ENCODE measurements at places on chromosomes 6 and 20.
A peak's percentile ranks its signal among the peaks of the same experiment; 100 is the strongest.

- DNase-seq = no peak
These were observed 19.2 kb upstream of the SSR1 start for GRCh38 chr6:7332090-7332745.

GRCh38 chr6:137415127-137415833 lies 78.9 kb downstream of the OLIG3 start:
- DNase-seq = peak; percentile 84

GRCh38 chr6:22783931-22784330 lies 214.6 kb downstream of the HDGFL1 start:
- DNase-seq = no peak

- no peak for DNase-seq
These were observed 19.5 kb downstream of the SRSF6 start for GRCh38 chr20:43477193-43477592.

- no peak for DNase-seq
These were observed 484.9 kb downstream of the COL12A1 start for GRCh38 chr6:74720923-74721322.

DNA sequence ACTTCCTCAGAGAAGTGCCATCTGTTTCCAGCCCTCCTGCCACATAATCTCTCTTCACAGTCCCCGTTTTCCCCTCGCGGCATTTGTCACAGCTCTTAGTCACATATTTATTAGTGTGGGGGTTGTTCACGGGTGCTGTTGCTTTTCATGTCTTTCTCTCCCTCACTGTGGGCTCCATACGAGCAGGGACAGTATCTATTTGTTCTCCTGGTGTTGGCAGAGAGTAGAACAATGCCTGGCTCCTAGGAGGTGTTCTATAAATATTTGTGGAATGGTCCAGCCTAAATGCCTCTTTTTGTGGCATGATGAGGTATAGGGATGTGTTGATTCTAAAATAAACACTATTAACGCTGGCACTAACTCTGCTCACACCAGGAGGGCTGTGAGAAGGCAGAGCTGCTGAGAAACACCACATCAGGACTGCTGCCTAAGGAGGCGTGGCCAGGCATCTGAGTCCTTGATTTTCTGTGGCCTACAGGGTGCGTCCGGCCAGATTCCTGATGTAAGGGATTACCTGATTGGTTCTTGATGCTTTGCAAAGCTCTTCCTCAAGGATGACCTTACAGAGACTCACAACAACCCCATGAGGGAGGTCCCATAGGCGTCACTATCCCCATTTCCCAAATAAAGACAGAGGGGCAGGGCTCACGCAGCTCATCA lies 219.8 kb upstream of the ARID1B start:
- no peak for DNase-seq

- DNase-seq = peak; percentile 93
These were observed 59.0 kb upstream of the EEF1A1 start for GRCh38 chr6:73579851-73580246.

GRCh38 chr6:56848105-56848504 lies 106.8 kb upstream of the BEND6 start:
- DNase-seq = no peak

- no peak for DNase-seq
These were observed 81.9 kb upstream of the CEP162 start for GRCh38 chr6:84309336-84309735.

DNA sequence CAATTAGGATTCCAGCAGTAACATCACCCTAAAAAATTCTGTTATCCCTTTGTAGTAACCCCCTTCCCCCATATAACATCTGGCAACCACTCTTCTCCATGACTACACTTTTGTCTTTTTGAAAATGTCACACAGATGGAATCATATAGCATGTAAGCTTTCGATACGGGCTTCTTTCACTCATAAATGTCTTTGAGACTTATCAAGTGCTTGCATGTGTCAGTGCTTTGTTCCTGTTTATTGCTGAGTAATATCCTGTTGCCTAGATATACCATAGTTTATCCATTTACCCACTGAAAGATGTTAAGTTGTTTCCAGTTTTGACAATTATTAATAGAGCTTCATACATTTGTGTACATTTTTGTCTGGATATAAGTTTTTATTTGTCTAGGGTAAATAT lies 10.4 kb upstream of the SNPH start:
- peak; percentile 77 for DNase-seq

GRCh38 chr6:42537536-42537935 lies 26.3 kb upstream of the UBR2 start:
- no peak for DNase-seq

GRCh38 chr6:65706436-65706835 lies 590 bp downstream of the EYS start:
- DNase-seq = no peak

- no peak for DNase-seq
These were observed 4.6 kb downstream of the FKBP1A start for GRCh38 chr20:1388253-1388652.

DNA sequence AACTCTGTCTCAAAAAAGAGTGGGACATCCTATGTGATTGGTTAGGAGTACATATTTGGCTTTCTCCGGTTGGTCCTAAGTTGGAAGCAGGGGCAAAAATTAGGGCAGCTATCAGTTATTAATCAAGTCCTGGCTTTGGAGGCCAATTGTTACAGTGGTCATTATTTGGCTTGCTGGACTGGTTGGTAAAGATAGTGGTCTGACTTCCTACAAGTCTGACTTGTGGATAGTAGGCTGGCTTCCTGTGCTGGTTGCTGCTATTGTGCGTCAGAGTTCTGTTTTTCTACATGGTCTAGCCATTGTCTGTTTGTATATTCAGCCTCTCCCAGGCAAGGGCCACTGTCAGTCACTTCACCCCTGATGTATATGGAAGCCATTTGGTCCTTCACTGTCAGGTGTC lies 7.0 kb downstream of the ACOT8 start:
- DNase-seq = no peak

DNA sequence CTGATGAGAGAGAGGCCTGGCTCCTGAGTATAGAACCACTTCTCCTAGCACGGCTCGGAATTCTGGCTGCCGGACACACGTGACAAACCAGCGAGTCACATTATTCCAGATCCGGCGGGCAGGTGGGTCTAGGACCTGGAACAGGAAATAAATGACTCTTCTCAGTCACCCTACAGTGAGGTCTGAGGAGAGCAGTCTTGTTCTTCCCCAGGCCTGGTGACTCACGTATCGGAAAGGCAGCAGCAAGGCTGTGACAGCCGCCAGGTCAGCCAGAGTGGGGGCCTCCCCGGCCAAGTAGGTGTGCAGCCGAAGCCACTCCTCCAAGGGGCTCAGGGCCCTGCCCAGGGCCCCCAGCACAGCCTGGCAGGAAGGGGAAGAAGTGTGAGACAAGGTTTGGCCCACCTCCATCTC lies 2.8 kb downstream of the VARS1 start:
- no peak for DNase-seq

- peak; percentile 86 for DNase-seq
These were observed 60.9 kb downstream of the RPRD1B start for GRCh38 chr20:38094373-38094891.

DNA sequence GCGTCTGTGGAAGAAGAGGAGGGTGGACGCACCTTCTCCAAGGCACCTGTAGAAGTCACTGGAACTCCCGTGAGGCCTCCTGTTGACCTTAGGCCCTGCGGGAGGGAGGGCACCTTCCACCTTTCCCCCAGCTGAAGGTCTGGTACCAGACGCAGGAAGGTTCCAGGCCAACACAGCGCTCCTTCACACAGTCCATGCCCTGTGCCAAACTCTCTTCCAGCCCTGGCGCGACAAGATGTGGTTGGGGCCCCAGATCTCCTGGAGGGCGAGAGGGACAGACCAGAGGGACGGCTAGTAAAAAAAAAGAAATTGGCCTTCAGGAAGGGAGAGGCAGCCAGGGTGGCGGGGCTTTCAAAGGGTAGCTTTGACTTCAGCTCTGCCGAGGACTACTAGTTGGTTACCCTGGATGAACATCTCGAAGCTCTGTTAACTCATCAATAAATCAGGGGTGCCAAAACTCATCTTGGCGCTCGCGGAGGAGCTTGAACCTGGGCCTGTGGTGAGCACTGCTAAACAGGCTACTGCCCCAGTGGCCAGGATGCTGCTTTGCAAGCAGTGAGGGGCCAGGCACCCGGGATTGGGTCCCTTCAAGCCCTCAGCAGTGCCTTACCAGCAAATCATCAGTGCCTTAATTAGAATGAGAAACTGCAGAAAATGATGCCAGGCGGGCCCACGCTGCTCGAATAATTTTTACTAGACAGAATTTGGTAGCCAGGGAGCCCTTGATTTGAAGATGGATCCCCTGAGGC lies 14.9 kb downstream of the AARS2 start:
- DNase-seq = no peak

DNA sequence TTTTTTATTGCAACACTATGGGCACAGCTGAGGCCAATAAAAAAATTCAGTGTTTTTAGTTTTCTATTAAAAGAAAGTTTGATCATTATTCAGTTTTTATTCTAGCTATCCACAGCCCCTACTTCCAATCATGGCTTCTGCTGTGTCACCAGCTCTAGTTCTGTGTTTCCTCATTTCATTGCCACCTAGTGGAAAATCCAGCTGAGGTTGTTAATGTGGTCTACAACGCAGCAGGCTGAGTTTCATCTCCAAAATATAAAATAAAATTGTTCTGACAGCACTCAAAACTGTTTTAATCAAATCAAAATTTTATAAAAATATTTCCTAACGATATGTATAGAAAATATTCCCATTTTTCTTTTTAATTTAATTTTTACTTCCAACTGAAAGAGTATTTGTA lies 13.6 kb downstream of the COL9A1 start:
- DNase-seq = peak; percentile 41

DNA sequence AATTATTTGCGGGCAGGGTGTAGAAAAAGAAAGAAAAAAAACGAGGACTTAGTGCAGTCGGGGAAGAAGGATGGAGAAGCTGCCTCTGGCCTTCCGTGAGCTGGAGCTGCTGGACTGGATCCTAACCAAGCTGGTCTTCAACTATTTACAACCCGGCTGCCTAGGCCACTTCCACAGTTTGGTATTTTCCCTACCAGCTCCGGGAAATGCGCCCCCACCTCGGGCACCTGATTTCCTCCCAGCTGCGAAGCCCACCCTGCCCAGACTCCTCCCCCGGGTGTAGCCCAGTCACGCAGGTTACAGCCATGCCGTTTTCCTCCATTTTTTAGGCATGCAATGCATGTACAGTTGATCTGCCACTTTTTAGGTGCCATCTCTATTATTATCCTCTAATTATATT lies 21.2 kb downstream of the THEMIS start:
- DNase-seq = peak; percentile 51

- DNase-seq = no peak
These were observed 220.3 kb upstream of the LRFN2 start for GRCh38 chr6:40807484-40807883.

GRCh38 chr20:50121858-50122271 lies 8.9 kb upstream of the UBE2V1 start:
- DNase-seq = peak; percentile 27

GRCh38 chr6:157198425-157199279 lies 124.7 kb downstream of the TMEM242 start:
- DNase-seq = no peak

GRCh38 chr6:24223115-24223919 lies 97.3 kb downstream of the NRSN1 start:
- DNase-seq = peak; percentile 79

GRCh38 chr20:17457588-17458190 lies 73.5 kb downstream of the BFSP1 start:
- DNase-seq = no peak

DNA sequence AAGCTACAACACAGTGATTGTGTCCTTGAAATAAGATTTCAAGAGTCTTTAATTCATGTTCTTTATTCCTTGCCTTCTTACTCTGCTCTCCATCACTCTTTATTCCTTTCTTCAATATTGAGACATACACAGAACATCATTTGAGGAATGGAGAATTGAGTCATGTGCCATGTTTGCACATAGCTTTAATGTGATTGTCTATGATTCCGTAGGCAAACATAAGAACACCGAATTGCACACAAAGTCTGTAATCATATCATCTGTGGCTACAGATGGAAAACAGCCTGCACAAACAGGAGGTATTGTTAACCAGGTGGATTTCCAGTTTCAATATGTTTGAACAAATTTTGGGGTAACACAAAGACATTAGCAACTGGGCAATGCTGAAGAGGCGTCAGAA lies 571.6 kb upstream of the GJE1 start:
- DNase-seq = no peak

- DNase-seq = no peak
These were observed 47.3 kb upstream of the TTPAL start for GRCh38 chr20:44428174-44429016.

- no peak for DNase-seq
These were observed 165.7 kb downstream of the MTFR2 start for GRCh38 chr6:136084403-136084802.

Measured in OCI-M1 (cell line).